Spinal cord (tissue), 10 donors: ENCODE measurements at places on chromosomes 6 and 20. TPM values are rescaled to one million over a fixed set of nuclear protein-coding genes. Genes with fewer than 3 reads are reported as not detected.

GRCh38 chr6:52990342-52990741, 4.7 kb downstream of the GSTA4 start:
- DNase-seq = no peak

SOBP gene
- total RNA-seq = 30.0 TPM

DNA sequence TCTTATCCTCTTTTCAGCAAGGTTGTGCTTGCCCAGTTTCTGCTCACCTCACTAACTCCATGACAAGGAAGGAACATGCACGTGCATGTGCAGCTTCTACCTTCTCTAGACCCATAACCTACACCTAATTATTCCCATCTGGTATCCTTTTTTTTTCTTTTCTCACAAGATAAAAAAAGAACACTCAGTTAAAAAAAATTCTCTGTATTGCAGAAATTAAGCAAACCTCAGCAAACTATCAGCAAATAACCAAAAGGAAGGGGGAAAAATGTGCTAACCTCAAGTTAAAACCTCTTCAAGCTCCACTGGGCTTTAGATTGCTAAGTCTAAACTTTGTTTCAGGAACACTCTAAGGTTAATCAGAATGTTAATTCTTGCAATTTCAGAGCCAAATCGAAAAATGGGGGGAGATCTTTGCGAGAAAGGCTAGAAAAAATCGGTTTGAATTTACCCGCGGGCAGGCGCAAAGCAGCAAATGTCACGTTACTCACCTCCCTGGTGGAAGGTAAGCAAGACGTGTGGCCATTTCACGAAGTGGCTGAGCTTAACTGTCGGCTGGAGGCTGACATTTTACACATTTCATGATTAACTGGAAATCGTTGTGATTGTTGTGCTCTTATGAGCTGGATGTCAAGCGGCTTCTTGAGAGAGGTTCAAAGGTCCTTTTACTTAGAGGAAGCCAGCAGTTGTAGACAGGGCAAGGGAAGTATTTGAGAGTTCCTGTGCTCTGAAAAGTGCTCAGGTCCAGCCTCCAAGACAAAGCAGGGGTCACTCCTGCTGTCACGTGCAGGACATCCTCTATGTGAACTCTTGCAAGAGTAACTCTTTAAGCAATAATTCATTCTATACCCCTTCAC, 19.1 kb downstream of the TFAP2B start:
- no peak for DNase-seq

DNA sequence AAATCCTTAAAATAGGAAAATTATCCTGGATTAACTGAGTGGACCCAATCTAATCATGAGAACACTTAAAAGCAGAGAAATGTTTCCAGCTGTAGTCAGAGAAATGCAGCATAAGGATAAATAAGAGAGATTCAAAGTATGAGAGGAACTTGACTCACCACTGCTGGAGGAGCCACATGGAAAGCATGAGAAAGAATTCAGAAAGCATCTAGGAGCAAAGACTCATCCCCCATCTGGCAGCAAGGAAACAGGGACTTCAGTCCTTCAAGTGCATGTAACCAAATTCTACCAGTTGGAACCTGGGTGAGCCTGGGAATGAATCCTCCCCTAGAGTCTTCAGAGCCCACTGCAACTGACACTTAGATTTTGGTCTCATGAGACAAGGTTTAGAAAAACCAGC, 33.7 kb downstream of the RNF146 start:
- DNase-seq = no peak

DNA sequence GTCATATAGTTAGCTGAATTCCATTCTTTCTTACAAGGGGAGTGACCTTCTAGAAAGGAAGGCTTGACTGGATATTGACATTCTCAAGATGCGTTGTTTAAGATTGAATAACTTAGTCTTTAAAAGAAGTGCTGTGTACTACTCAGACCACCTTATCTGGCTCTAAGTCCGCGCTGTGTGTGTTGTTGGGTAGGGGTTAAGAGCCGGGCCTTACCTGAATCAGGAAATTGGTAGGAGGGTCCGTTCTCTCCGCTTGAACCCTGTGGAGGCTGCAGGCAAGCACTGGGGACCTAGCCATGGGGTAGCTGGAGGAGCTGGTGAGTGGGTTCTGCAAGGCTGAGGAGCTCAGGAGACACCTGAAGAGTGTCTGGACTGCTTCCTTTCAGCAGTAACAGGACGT, 9.0 kb upstream of the SCML4 start:
- no peak for DNase-seq

MYLK2 gene
- total RNA-seq = 0.79 TPM

POM121L2 gene
- total RNA-seq = not detected

SLC44A4 gene
- 0.55 TPM for total RNA-seq

MEP1A gene
- not detected for total RNA-seq

DNA sequence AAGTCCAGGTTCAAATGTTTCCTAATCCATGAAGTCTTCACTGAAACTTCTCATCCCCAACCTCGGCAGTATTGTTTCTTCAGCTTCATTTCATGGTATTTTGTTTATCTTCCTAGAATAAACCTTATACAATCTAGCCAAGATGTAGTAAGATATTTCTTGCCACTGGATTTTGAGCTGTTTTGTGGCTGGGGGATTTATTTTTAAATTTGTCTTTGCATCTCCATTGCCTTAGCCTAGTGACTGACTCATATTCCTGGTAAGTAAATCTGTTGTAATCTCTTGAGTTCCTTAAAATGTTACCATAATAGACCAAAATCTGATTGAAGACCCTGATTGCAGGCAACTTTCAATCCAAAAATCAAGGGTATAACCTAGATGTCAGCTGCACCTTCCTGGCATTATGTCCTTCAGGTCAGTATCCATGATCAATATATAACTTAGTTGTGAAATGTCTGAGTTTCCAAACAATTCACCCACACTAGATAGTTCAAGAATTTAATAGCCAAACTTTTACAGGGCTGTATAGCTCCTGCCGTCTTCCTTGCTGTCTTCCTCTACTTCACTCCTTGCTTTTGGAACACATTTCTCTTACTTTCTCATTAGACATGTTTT, 4.7 kb upstream of the TRMT11 start:
- no peak for DNase-seq

- DNase-seq = no peak
Measured at GRCh38 chr6:79231666-79232065, 2.8 kb downstream of the HMGN3 start.

DSP gene
- 76.9 TPM for total RNA-seq

- no peak for DNase-seq
Measured at GRCh38 chr6:74114428-74114827, 418.4 kb downstream of the CD109 start.

OTOR gene
- total RNA-seq = not detected

NNAT gene
- total RNA-seq = 1,965 TPM

SLC22A7 gene
- 0.28 TPM for total RNA-seq

DNA sequence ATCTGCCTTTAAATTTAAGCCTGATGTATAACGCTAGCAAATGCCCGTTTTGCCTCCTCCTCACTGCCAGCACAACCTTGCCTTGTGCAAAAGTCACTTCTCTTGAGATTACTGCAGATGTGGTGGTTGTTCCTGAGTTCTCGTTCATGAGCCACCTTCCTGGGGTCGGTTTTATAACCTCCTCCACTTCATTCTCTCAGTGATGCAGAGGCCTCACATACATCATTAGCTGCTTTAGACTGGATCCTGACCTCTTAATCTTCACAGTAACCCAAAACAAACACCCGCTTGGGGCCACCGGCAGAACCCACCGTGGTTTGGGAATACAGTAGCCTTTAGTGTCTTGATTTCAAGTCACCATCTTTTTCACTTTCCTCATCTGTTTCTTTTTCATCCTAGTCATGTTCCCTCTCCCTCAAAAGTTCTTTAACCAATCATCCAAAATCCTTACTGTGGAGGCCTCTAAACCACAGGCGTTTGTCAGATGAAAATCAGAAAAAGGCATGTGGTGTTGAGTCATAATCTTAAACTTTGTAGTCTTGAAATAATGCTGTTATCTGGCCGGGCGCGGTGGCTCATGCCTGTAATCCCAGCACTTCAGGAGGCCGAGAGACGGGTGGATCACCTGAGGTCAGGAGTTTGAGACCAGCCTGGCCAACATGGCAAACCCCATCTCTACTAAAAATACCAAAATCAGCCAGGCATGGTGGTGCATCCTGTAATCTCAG, 430.3 kb upstream of the SOX4 start:
- no peak for DNase-seq

TMC2 gene
- 0.94 TPM for total RNA-seq

TXLNB gene
- 3.1 TPM for total RNA-seq

- DNase-seq = no peak
Measured at GRCh38 chr20:20505554-20505953, 137.7 kb downstream of the INSM1 start.
